ENCODE measurements at places on chromosomes 4 and X. TPM values are rescaled to one million over a fixed set of nuclear protein-coding genes. Genes with fewer than 3 reads are reported as not detected.

GRCh38 chrX:118536687-118537461, 41.3 kb downstream of the DOCK11 start:
- DNase-seq: peak; percentile 23

DNA sequence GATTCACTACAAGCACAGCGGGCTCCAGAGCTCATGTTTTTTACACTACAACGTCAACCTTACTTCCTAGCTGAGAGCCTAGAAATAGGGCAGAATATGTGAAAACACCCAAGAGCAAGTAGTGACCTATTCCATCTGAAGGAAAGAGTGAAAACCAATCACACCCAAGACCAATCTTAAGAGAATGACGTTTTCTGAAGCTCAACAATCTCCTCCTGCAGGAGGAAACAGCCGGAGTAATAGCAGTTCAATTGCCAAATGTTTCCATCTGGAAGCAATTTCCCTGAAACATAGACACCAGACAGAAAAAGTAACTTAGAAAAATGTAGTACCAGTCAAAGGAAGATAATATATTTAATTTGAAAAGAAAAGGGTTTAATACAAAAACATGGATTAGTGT, 142.4 kb downstream of the ANXA5 start:
- DNase-seq: no peak

GRCh38 chr4:109156356-109156755, 146.1 kb downstream of the COL25A1 start:
- DNase-seq: no peak

DNA sequence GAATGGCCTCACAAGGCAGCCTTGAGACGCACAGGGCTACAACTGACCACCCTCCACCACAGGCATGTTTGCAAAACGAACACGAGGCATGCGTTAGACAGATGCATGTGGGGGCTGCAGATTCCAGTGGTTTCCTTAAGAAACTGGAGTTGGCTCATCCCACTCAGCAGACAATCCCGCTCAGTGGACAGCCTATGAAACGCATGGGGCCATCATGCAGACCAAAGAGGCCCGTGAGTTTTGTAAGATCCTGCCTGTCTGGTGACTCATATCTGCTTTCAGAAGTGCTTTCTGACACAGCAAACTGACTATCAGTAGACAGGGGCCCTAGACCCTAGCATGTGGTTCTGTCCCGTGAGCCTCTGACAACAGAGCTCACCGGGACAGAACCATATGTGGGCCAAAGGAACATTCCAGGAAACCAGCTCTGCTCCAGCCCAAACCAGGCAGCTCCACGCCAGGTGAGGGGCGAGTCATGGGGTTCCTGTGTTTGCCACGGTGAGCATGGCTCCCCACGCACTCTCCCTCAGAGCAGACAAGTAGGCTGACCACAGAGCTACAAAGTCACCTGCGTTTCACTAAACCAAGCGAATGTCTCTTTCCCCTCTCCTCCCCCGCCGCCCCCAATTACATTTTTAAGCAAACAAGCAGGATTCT, 74.4 kb downstream of the MTMR1 start:
- DNase-seq: no peak

The PPP3CA gene
- total RNA-seq: 7.2 TPM

All from activated T-helper 2 cell treated with anti-CD3 and anti-CD28 coated beads, Interferon-gamma antibody, Interleukin-2, Interleukin-4, amounts not matched to agents 10 μg/mL and 5 μg/mL and 100 μg/mL, durations not matched to agents 14 hours and 24 hours and 36 hours (primary cell).